Naive thymus-derived CD8-positive, alpha-beta T cell (primary cell): ENCODE measurements at places on chromosomes 16 and 17.

- DNase-seq: no peak
- no peak overlapping the region for H3K27ac ChIP-seq
- H3K4me3 ChIP-seq: no peak overlapping the region
Measured at GRCh38 chr16:70651524-70651923, 5.2 kb downstream of the IL34 start.

- peaks cover 13% of the 10 kb centered on the region for H3K4me1 ChIP-seq
- peak overlapping the region; percentile 41 for H3K27ac ChIP-seq
- no peak overlapping the region for H3K4me3 ChIP-seq
- H3K27me3 ChIP-seq: peaks cover 5% of the 10 kb centered on the region
Measured at GRCh38 chr16:31265329-31266245, 5.8 kb downstream of the ITGAM start.

DNA sequence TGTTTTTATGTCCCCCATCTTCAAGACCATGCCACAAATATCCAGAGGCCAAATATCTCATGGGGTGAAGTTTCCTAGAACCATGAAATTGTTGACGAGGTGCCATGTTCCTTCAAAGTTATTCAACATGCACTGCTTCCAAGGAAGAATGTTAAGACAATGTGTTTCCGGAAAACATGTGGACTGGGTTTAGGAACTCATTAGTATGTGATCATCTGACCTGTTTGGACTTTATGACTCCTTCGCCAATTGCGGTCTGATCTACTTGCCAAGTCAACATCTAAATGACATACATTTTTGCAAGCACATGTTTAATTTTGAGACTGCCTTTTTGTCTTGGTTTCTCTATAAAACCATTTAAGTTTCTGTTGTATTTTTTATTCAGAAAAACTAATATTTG, 234.8 kb downstream of the MAF start:
- H3K36me3 ChIP-seq: no peaks in the 10 kb centered on the region
- no peak overlapping the region for H3K4me3 ChIP-seq
- H3K4me1 ChIP-seq: no peaks in the 10 kb centered on the region
- no peak for DNase-seq
- no peak overlapping the region for H3K27ac ChIP-seq

DNA sequence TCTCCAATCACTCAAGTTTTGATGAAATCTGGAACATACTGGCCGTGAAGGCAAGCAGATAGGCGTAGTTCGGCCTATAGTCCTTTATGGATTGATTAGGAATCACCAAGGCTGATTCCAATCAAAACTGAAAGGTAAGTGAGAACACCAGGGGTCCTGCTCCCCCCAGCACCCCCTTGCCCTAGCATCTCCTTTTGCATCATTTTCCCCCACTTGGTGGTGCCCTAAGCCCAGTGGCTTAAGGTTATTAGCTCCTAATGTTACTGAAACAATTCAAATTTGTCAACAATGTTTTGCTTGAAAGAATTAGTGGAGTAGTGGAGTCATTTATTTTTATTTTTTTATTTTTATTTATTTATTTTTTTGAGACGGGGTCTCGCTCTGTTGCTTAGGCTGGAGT, 4.9 kb downstream of the SLFN14 start:
- H3K4me3 ChIP-seq: no peak overlapping the region
- H3K27me3 ChIP-seq: no peaks in the 10 kb centered on the region
- no peaks in the 10 kb centered on the region for H3K36me3 ChIP-seq

DNA sequence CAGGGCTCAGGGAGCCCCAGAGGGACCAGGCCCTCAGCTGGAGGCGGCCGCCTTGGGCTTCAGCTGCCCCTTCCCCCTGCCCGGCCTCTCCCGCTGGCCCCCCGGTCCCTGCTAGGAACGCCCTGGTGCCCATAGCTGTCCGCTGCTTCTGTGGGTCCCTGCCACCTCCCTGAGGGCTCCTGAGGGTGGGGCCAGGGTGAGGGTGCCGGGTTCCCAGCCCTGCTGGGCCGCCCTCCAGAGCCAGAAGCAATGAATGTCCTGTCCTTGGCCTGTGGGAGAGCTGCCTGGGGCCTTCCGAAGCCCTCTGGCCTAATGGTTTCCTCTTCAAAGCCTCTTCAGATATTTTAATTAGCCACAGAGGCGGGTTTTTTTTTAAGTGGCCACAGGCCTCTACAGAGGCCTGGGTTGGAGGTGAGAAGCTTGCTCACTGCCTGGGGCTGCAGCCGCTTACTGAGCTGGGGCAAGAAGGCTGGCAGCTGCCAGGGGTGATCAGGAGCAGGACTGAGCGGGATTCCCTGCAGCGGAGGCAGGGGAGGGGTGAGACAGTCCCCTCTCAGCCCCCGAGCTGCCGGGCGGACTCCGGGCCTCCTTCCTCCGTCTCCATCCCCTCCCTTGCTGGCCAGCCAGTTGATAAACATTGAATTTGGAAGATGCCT, 9.9 kb downstream of the CENPX start:
- no peak overlapping the region for H3K4me3 ChIP-seq
- H3K36me3 ChIP-seq: no peaks in the 10 kb centered on the region
- no peaks in the 10 kb centered on the region for H3K4me1 ChIP-seq
- no peak for DNase-seq
- H3K27me3 ChIP-seq: no peaks in the 10 kb centered on the region
- H3K27ac ChIP-seq: no peak overlapping the region

DNA sequence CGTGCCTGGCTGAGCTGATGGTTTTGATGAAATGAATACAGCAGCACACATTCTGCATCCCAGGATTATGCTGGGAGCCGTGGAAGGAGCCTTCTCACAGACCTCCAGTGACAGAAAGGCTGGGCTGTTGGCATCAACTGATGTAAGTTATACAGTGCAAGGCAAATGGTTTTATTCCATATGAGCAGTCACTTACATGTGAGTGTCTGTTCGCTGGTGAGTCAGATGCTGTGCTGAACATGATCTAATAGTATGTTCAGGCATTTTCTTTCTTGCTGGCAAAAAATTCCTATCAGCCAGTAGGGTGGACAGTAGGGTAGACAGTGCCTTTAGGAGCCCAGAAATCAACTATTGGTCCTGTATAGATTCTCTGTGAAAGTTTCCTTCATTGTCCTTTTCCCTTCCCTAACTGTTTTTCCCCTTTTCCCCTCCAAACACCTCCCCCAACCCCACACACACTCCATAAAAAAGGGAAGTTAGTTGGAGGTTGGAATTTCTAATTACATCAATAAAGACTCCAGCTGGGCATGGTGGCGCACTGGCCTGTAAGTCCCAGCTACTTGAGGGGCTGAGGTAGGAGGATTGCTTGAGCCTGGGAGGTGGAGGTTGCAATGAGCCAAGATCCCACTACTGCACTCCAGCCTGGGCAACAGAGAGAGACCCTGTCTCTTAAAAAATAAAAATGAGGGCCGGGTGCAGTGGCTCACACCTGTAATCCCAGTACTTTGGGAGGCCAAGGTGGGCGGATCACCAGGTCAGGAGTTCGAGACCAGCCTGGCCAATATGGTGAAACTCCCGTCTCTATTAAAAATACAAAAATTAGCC, 36.2 kb downstream of the LDHD start:
- H3K4me1 ChIP-seq: peaks cover 36% of the 10 kb centered on the region
- DNase-seq: no peak
- H3K27ac ChIP-seq: no peak overlapping the region
- H3K36me3 ChIP-seq: no peaks in the 10 kb centered on the region
- no peaks in the 10 kb centered on the region for H3K27me3 ChIP-seq

- no peak overlapping the region for H3K4me3 ChIP-seq
- no peaks in the 10 kb centered on the region for H3K4me1 ChIP-seq
- H3K36me3 ChIP-seq: no peaks in the 10 kb centered on the region
- no peak for DNase-seq
- H3K27ac ChIP-seq: no peak overlapping the region
Measured at GRCh38 chr16:74721716-74722115, 21.1 kb upstream of the MLKL start.

DNA sequence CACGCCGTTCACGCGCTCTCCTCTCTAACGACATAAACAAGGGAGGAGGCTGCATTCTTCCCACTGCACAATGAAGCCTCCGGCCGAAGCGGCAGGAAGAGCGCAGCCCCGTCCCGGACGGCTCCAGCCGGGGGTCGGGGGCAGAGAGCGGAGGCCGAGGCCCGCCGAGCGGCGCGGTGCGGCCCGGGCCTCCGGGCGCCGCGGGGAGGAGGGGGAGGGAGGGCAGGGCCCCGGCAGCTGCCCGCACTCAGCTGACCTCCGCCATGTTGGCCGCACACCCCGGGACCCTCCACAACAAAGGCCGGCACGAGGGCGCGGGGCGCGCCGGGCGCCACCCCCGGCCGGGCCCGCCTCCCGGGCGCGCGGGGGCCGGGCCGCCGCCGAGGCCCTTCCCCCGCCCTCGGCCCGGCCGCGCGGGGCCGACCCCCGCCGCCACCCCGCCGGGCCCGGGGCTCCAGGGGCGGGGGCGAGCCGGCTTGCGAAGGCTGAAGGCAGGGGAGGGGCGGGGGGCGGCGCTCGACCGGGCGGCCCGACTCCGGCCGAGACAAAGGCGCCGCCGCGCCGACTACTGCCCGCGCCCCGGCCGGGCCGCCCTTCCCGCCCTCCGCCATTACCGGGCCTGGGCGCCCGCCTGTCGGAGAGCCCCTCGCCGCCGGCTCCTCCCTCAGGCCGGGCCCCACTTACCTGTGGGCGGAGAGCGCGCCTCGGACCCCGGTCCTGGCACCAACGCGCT, 527 bp downstream of the SIAH1 start:
- peak overlapping the region; percentile 94 for H3K4me3 ChIP-seq
- DNase-seq: peak; percentile 11
- peak overlapping the region; percentile 96 for H3K27ac ChIP-seq
- H3K27me3 ChIP-seq: no peaks in the 10 kb centered on the region
